Pulmonary artery endothelial cell (primary cell): ENCODE measurements at places on chromosomes 2 and 18. TPM values are rescaled to one million over a fixed set of nuclear protein-coding genes. Genes with fewer than 3 reads are reported as not detected.

Gene DNER
- total RNA-seq: 0.07 TPM in 2 replicates

Gene MC2R
- total RNA-seq: not detected in 2 replicates

Gene APOB
- total RNA-seq: 0.40 and 0.78 TPM in 2 replicates

Gene AAMP
- 162 and 199 TPM in 2 replicates for total RNA-seq

Gene TFCP2L1
- not detected in 2 replicates for total RNA-seq

Gene SLC9A4
- total RNA-seq: not detected in 2 replicates

Gene CCDC74B
- 1.2 and 1.5 TPM in 2 replicates for total RNA-seq

Gene PROC
- not detected in 2 replicates for total RNA-seq

Gene PROKR1
- not detected in 2 replicates for total RNA-seq
